ENCODE measurements at places on chromosomes 5 and 9.

DNA sequence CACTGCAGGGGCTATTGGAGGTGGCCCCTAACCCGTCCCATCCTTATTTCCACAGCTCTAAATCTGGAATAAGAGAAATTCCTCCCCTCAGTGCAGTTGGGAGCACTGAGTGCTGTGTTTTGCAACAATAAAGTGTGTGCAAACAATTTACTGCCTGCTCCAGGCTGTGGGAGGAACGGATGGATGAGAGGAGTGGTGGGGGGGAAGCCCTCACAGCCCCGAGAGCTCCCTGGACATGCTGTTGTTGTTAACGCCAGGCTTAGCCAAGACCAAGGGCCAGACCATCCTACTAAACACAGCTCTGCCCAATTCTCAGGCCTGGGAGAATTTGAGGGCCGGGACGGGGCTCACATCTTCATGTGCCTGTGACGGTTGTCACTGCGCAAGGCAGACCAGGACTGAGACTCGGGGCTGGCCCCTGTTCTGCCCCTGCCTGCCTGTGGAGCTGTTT, 200.2 kb downstream of the DAB2IP start:
- DNase-seq, result peak; percentile 16

DNA sequence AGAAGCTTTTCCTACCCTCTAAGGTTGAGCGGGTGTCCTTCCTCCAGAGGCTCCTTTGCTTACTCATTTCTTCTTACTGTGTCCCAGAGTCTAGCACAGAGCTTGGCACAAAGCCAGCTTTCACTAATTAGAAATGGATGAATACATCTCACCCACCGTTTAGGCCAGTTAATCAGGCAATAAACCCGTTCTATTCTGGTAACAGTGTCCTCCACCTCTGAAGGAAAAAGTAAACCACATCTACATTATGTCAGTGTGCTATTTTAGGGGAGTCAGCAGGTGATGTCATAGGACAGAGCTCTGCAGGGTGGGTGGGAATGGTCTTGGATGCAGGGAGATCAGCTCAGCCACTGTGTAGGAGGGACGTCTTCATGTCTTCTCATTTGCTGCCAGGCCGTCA, 109.2 kb downstream of the OSTF1 start:
- DNase-seq, result peak; percentile 31

- DNase-seq, result no peak
Measured at GRCh38 chr9:219670-220365, 5.2 kb downstream of the DOCK8 start.

GRCh38 chr5:67037171-67037570, 159.4 kb downstream of the CD180 start:
- no peak for DNase-seq

DNA sequence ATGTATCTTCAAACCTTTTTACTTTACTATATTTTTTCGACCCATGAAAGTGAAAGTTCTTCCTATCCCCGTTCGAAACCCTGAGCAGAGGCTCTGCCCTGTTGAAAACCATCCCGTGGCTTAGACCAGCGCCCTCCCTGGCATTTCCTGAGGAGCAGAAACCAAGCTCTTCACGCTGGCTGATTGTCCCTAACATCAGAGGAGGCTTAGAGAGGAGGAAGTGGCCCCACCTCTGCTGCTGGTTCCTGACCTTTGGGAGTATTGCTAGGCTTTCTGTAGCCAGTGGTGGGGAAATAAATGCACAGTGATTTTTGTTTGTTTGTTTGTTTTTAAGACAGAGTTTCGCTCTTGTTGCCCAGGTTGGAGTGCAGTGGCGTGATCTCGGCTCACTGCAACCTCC, 4.2 kb upstream of the PTGES start:
- no peak for DNase-seq

GRCh38 chr9:93575796-93576257, 557 bp upstream of the PHF2 start:
- no peak for DNase-seq

DNA sequence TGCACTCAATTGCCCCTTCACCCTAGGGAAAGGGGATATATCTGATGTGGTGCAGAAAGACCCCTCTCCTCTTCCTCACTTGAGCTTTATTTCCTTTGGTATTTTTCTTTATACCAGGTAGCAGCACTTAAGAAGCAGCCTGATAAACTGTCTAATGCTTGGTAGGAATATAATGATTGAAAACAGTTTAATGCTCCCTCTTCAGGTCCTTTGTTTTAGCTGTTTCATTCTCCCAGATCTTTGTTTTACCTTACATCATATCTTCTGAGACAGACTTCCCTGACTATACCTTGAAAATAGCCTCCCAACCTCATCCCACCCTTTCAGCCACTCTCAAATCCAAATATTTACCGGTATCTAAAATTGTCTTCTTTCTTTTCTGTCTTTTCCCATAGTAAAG, 87.9 kb downstream of the NUDT12 start:
- no peak for DNase-seq

DNA sequence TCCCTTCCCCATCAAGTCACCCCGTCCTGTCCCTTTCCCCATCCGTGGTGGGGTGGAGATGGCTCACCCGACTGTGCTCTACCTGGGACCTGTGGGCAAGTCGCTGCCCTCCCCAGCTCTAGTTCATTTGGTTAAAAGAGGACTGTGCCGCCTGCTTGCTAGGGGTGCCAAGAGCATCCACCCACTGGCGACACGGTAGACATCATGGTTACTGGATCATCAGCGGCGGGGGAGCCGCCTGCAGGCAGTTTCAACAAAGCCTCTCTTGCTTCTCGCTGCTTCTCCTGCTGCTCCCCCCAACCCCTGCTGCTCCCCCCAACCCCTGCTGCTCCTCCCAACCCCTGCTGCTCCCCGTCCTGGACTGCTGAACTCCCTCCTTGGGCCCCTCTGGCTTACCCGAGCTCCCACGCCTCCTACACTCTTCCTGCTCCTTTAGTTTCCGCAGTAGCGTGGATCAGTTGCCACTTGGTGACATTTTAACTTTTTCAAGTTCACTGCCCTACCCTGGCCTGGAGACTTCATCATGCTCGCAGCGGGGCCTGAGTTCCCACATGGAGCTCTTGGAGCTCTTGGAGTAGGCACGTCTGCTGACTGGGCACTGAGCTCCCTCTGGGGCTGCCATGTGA, 22.0 kb upstream of the SCGB3A1 start:
- no peak for DNase-seq

GRCh38 chr9:75891771-75892215, 1.3 kb downstream of the PCSK5 start:
- DNase-seq, result no peak

DNA sequence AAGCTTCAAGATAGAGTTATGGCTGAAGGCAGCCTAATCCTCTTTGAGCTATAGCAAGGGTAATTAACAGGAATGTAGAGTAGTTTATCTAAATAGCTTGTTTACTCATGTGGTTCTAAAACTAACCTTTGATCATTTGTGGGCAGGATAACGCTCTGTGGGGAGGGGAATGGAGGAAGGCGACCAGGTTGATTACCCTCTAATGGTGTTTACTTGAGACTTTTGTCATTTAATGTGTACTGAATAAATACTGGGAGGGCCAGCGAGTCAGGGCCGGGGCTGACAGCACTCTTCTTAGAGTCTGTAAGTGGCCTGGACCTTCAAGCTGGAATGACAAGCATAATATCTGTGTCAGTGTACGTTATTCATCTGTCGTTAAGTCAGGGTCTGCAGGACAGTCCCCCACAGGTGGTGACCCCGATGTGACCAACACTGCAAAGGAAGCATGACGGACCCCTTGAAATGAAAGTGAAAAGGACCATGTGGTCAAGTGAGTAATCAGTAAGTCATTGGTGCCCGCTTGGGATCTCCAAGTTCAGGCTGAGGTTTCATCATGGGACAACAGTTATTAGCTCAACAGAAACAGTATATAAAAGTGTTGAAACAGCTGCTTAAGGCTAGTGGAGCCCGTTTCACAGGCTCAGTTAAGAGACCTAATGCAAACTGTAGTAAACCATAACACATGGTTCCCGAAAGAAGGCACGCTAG, 162.6 kb downstream of the CPLANE1 start:
- peak; percentile 40 for DNase-seq

DNA sequence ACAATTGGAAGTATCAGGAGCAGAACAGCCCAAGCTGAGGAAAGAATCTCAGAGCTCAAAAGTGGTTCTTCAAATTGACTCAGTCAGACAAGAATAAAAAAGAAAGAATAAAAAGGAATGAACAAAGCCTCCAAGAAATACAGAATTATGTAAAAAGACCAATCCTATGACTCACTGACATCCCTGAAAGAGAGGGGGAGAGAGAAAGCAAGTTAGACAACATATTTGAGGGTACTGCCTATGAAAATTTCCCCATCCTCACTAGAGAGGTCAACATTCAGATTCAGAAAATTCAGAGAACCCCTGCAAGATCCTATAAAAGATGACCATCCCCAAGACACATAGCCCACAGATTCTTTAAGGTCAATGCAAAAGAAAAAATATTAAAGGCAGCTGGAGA, 173.2 kb downstream of the ALDH1A1 start:
- DNase-seq, result no peak

DNA sequence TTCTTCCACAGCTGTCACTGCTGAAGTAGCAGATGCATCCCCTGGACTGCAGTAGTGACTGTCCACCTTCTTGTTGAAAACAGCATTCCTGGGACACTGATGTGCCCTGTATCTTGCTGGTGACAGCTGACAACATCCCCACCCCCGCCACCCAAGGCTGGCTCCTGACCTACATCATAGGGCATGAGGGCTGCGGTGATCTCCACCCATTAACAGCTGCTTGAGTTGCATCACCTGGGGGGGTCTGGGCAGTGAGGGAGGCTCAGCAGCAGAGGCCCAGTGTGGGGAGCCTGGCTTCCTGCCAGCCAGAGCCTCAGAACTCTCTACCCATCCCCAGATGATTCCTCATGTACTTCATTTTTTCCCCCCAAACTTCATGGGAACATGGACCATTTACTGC, 4.1 kb downstream of the PRUNE2 start:
- DNase-seq, result no peak

GRCh38 chr5:158529454-158529853, 570.3 kb downstream of the EBF1 start:
- no peak for DNase-seq

GRCh38 chr5:116411101-116411571, 163.5 kb downstream of the SEMA6A start:
- DNase-seq, result no peak

DNA sequence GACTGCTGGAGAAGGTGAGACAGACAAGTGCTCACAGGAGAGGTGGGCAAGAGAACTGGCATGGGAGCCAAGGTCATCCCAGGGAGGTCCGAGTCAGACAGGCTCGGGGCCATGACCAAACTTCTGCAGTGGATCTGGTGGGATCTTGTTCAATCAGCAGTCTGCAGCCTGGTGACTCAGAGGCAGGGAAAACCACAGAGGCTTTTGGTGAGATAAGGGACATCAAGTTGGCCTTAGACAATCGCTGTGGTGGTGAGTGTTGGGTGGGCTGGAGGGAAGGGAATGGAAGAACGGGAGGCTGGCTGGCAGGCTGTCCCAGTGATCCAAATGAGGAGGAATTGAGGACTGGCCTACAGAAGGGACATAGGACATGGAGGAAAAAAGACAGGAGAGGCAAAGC, 123.8 kb downstream of the TMEM174 start:
- DNase-seq, result no peak

DNA sequence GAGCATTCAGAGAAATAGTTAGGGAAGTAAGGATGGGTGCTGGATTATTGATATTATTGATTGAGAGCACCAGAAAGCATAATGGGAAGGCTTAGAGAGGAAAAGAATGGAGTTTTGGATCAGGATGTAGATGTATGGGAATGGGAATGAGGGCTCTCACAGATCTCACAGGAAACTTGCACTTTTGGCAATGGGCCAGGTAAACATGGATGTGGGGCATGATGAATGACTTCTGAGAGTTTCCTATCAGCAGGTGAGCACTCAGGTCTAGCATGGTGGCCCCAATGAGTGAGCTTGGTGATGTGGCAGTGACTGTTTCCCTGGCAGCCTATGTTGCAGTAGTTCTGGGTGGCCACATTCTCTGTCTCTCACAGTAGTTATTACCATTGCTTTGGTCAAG, 283.8 kb downstream of the FBXL7 start:
- DNase-seq, result no peak

DNA sequence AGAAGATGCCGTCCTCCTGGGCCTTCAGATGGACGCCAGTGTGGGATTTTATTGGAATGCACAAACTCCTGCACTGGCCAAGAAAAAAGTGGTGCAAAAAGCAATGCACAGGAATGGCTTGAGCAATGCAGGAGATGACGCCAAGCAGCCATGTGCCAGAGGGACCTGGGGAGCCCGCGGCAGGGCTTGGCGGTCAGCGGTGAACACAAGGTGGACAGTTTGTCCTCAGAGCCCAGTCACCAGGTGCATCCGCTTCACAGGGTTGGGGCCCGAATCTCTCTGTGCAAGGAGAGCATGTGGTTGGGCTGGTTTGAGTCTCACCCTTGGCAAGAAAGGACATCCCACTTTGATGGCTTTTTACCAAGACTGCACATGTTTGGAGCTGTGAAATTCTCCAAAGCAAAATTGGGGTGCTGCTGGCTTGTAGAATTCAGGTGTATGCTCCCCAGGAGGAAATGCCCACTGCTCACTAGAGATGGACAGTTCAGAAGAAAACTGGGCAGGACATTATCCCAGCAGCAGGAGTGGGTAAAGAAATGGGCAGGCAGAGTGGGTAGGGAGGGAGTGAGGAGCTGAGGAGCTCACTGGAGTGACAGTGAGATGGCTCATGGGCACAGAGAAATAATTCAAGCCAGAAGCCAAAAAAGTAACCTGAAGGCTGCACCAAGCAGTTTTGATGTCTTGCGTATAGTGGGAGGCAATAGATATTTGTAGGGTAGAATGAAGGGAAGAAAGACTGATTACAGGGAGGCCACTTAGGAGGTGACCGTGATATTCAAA, 463.9 kb downstream of the MTRR start:
- DNase-seq, result no peak

GRCh38 chr5:5183189-5183699, 43.1 kb downstream of the ADAMTS16 start:
- no peak for DNase-seq

DNA sequence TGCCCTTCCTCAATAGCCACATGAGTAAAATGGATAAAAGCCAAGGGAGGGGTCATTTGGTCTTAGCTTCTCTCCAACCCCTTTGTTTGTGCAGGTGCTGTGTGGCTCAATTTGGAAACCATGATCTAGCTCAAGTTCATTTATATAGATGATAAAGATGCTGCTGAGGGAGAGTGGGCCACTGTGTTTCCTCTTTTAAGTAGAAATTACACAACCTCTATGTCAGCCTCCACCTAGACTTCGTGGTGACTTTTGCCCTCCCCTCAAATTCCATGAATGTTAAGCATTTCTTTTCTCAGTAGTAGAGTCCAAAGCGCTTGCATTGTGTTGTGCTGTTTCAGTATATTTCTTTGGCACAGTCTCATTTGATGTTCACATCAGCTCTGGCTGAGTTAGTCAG, 241.4 kb downstream of the ARHGAP26 start:
- peak; percentile 17 for DNase-seq

- DNase-seq, result no peak
Measured at GRCh38 chr9:37026931-37027581, 7.0 kb downstream of the PAX5 start.

GRCh38 chr9:73683862-73684591, 532.4 kb downstream of the ANXA1 start:
- no peak for DNase-seq

- no peak for DNase-seq
Measured at GRCh38 chr9:12737871-12738270, 36.9 kb upstream of the LURAP1L start.

Data from NCI-H1417 (cell line).